NCI-H187 treated with DMSO at 0.1 percent for 48 hours (cell line): ENCODE measurements at places on chromosomes 12 and 14.

DNA sequence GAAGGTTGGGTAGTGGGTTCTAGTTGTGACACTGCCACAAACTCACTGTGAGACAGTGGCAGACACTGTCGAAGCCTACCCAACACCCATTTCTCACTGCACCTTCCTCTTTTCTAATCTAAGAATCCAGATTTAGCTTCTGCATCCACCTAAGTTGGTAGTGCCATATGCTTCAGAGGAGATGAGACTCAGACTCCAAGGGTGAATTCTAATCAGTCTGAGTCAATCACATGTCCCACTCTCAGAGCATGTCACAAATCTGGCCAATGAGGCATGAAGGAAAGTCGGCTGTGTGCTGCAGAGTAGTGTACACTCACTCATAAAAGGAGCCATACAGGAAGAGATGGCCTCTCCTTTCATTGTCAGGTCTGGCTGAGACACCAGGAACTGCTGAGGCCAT lies 102.1 kb upstream of the RAP1B start:
- DNase-seq = no peak

GRCh38 chr12:108241986-108242703 lies 97.0 kb downstream of the CMKLR1 start:
- DNase-seq = no peak

- DNase-seq = no peak
Measured at GRCh38 chr12:112734859-112735695, 56.5 kb upstream of the RPH3A start.

- DNase-seq = no peak
Measured at GRCh38 chr14:66709291-66709690, 201.3 kb downstream of the GPHN start.

DNA sequence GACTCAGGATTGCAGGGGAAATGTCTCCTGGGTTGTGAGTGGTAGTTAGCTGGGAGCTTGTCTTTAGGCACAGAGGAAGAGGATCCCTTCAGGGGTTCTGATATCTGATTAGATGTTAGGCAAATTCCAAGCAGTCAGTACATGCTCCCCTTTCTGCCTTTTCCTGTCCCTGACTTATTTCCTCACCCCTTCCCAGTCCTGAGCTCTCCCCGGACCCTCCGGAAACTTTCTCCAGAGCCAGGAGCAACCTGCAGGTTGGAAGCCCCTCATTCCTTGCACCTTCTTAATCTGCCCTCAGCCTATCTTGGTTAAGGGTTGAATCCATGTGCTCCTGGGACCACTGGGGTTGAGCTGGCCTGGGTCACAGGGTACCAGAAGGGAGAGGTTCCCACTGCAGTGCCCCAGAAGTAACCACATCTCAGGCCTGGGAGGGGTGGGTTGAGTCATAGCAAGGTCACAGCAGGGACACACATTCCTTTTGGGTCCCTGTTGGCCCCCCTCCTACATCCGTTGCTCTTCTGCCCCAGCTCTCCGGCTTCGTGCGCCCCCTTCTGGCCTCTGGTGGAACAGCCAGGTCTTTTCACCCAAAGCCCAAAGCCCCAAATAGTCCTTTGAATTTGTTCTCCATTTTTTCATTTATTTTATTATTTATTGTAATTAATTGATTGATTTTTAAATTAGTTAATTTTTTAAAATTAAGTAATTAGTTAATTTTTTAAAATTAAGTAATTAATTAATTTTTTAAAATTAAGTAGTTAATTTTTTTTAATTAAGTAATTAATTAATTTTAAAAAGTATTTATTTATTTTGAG lies 1.8 kb downstream of the IGFBP6 start:
- DNase-seq = peak; percentile 11

DNA sequence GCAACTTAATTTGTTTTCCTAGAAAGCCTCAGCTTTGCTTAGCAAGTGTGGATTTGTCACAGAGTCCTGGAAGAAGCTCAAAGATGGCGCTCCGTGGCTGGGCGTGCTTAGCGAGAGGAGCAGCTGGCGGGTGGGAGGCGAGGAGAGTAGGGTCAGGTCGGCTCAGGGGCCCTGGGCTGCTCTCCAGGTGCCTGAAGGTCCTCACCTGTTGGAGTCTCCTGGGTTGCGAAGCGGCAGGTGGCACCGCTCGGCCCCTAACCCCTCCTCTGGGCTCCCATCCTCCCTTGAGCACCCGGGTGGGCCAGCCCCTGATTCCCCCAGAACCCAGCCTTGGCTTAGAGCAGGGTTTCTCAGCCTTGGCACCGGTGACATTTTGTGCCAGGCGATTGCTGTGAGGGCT lies 25.1 kb downstream of the LRTM2 start:
- DNase-seq = no peak
